ENCODE measurements at places on chromosomes 5 and 9. TPM values are rescaled to one million over a fixed set of nuclear protein-coding genes. Genes with fewer than 3 reads are reported as not detected.

FOXB2 gene
- total RNA-seq: not detected

C9 gene
- not detected for total RNA-seq

DNA sequence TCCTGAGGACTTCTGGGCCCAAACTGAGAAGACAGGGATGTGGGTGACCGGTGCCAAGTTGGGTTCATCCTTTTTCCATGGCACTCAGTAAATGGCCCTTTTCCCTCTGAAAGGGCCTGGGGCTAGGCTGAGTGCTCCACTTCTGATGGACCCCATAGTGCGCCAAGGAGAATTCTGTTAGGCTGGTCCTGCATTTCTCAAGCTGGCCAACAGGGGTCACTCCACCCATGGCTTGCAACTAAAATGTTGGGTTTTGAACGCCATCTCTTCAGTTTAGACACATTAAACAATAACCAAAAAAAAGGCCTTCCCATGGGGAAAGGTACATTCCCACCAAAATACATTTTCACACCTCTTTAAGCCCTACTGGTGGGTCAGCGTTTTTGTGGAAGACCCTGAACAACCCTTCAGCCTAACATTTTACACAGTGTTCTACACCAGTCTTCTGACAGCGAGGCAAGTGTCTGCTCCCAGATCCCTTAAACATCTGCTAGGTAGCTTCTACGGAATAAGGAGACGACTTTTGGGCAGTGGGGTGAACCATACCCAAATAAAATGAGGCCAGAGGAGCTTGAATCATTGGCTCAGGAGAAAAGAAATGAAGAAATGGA, 27.3 kb downstream of the CNTFR start:
- H3K27ac ChIP-seq: no peak overlapping the region
- H3K4me3 ChIP-seq: no peak overlapping the region
- H3K27me3 ChIP-seq: peaks cover 6% of the 10 kb centered on the region
- no peaks in the 10 kb centered on the region for H3K36me3 ChIP-seq
- no peaks in the 10 kb centered on the region for H3K4me1 ChIP-seq

- H3K4me1 ChIP-seq: no peaks in the 10 kb centered on the region
- no peaks in the 10 kb centered on the region for H3K27me3 ChIP-seq
- no peaks in the 10 kb centered on the region for H3K36me3 ChIP-seq
- no peak for DNase-seq
Observed at GRCh38 chr5:6404129-6404528, 25.8 kb upstream of the MED10 start.
